ENCODE measurements at places on chromosomes 4 and X.

GRCh38 chr4:19941434-19941833 lies 310.3 kb upstream of the SLIT2 start:
- DNase-seq = no peak

DNA sequence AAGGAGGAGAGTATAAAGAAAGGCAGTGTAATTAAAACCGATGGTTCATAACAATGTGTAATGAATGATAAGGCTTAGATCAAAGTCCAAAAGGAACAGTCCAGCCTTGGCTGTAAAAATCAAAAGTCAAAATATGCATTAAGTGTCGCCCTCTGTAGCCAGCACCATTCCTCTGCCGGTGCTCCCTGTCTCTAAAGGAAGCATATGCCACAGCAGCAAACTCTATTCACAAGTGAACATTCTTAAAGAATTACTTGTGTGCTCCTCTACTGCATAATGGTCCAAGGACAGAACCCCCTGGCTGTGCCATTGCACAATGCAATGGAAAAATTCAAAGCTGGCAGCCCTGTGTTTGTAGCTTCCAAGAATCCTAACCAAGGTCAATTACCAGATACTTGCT lies 16.3 kb upstream of the MBNL3 start:
- no peak for DNase-seq

GRCh38 chr4:24880186-24880585 lies 32.7 kb downstream of the CCDC149 start:
- no peak for DNase-seq

GRCh38 chr4:11496351-11496829 lies 67.7 kb upstream of the HS3ST1 start:
- no peak for DNase-seq

DNA sequence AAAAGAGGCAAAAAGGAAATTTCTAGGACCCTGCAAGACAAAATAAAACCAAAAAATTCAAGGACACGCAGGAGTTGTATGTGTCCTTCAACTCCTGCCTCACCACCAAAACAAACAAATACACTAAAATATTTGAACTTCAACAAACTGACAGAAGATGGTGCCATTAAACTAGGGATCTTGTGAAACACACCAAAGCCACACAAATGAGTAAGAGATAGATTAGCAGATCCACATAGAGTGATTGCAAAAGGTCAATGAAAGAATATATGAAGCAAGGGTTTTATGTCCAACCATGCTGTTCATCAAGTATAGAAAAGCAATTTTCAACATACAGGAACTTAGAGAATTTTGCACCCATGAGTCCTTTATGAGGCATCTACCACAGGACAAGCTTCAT lies 40.1 kb upstream of the SCML1 start:
- no peak for DNase-seq

DNA sequence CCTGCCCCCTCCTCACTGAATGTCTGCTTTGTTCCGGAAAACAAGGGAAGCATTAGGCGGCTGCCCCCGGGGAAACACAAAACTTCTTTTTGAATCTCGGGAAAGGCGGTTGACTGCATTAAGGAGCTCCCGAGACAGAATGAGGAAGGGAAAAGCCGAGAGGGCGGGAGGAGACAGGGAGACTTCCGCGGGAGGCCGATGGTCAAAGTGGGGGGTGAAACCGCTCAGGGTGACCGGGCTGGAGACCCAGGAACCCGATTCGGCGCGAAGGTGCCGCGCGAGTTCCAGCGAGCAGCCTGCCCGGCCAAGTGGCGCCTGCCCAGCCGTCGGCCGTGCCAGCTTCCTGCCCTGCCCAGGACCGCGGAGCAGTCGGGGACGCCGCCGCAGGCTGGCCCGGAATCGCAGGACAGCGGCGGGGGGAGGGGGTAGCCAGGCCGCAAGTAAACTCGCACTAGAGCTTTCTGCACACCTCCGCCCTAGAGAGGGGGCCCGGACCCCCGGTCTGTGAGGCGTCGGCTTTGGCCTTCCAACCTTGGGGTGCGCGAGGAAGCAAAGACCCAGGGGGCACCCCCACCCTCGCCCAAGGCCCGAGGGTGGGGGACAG lies 55.1 kb upstream of the BCOR start:
- DNase-seq = no peak

DNA sequence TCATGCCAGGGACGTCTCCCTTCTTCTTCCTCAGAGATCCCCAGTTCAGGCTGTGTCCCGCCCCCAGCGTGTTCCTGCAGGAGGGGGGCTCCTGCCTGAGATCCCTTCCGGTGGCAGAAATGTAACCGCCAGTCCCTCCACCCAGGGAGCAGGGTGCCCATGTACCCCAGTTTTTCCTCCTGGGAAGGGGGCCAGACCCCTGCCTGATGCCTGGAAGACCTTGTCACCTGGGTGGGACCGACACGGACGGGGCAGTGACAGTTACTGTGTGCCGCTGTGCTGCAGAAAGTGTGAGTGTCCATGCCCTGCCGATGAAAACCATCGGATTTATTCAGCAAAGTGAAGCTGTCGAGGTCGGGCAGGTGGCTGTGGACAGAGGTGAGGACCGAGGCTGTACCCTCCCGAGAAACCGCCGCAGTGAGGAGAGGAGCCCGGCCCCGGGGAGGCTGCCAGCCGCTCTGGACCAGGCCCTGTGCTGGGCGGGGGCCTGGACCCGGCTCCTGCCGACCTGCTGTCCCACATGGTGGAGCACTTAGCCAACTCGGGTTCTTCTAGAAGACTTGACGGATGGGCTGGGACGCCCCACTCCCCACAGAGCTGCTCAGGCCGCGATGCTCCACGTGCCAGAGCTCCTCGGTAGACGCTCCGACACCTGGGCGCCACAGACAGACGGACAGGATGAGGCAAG lies 36.7 kb upstream of the HMX1 start:
- DNase-seq = no peak

DNA sequence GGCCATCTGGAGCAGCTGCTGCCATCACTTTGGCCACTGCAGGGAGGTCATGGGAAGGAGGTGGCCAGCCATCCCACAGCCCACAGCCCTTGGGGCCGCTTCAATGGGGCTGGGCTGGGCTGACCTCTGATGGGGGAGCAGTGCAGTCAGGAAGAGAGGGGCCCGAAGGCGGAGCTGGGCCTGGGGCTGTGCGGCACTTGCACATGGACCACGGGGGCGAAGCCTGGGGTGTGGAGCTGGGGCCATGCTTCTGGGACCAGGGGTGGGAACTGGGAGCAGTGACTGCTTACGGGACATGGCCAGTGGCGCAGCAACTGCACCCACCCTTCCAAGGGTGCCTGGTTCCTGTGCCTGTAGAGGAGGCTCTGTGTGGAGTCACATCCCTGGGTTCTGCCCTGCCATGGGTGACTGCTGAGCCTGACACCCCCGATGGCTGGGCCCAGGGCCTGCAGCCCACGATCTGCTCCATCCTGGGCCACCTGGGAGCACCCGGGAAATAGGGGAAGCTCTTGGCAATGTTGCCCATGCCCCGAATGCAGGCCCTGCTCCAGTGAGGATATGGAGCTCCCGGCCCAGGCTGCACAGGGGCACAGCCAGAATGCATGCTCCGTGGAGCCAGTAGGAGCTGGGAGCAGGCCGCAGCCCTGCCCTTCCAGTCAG lies 22.4 kb upstream of the SULT1B1 start:
- no peak for DNase-seq

GRCh38 chr4:19657856-19658255 lies 593.8 kb upstream of the SLIT2 start:
- DNase-seq = no peak

GRCh38 chrX:112851161-112851779 lies 10.6 kb upstream of the AMOT start:
- DNase-seq = no peak

DNA sequence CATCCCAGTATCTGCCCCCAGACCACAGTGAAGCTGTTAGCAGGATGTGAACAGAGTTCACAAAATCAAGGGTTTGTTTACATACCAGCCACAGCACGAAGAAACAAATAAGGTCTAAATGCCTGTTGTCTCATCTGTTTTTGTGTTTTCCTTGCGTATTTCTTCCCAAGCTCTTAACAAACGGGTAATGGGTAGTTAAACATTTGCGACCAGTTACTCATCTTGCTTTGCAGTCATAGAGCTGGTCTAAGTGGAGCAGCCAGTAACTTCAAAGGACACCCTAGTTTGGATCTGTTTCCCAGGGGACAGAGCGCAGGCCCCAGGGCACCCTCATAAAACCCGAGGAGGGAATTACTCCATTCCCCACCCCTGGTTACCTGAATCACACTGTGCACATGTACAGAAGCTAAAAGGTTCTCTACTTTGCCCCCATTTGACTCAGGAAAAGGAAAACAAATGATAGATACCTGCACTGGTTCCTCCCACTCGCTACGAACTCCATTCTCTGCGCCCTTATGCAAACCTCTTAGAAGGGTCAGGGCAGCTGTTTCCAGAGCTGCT lies 68.8 kb downstream of the MAML3 start:
- DNase-seq = no peak

DNA sequence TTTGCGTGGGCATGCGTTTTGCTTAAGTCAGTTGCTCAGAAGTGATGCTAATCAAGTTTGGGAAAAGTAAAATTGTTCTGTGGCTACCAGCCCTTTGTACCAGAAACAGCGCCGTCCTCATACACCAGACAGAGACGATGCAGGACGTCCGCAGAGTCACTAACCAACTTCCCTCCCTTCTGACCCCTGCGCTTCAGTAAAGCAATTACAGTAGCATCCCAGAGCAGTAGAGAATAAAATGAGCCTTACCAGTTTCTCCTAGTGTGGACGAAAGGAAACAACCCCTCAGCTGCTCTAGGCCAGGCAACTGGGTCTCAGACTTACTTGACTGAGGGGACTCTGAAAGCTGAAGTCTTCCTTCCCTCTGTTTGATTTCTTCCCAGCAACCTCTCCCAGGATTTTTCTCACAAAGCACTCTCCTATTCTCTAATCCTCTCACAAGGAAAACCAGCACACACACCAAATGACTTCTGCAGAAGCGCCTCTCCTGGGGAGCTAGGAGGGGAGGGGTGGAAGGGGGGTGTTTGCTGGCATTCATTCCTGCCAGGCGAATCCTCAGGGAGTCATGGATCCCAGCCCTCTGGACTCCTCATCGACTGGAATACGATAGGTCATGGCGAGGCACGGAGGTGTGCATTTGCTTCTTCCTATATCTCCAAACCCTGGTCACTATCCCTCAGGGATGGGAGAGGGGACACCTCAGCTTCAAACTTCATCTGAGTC lies 56.0 kb upstream of the MID1 start:
- no peak for DNase-seq

GRCh38 chr4:2828758-2829181 lies 14.9 kb upstream of the ADD1 start:
- DNase-seq = no peak

- no peak for DNase-seq
These were observed 95.4 kb downstream of the NKX6-1 start for GRCh38 chr4:84403656-84404055.

GRCh38 chr4:142281999-142282398 lies 564.1 kb downstream of the INPP4B start:
- no peak for DNase-seq

DNA sequence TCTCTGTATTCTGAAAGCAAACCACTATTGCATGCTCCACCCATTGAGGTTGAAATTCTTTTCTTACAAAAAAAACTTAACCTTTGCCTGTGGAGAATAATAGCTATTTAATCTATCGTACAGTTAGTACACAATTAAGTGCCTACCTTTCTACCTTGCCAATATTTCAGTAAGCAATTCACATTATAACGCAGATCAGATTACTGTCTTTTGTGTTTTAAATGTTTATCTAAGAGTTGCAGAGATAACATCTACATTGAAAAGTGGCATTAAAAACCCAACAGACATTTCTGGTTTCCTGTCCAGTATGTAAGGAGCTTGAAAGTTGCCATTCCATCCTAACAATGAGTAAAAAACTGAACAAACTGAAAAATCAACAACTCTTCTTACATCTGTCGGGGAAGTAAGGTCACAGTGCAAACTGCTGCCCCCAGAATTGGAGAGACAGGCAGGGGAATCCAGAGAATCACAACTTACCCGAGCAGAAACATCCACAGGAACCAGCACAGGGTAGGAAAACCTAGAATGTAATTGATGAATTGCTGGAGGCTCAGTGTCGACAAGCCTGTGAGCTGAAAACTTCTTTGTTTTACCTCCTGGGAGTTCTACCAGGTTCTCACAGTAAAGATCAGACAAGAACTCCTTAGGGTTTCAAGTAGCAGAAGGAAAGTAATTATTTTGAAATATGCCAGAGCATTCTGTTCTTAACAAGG lies 27.3 kb upstream of the ACSL4 start:
- DNase-seq = no peak

DNA sequence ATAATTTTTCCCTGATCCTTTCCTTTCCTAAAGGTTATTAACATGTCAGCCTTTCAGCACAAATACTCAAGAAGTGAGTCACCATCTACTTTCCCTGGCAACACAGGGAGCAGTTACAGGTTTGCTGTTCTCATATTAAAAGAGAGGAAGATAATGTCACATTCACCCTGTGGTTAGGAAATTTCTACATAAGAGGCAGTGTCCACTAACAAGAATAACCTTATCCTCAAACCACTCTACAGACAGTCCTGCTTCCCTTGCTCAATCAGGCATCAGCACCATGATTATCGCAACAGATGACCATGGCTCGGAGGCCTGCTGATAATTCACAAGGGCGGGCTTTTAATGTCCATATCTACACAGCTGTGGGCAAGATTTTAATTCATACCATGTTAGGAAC lies 30.9 kb downstream of the RNF150 start:
- no peak for DNase-seq

GRCh38 chr4:102335616-102336015 lies 9.7 kb downstream of the SLC39A8 start:
- DNase-seq = peak; percentile 8

DNA sequence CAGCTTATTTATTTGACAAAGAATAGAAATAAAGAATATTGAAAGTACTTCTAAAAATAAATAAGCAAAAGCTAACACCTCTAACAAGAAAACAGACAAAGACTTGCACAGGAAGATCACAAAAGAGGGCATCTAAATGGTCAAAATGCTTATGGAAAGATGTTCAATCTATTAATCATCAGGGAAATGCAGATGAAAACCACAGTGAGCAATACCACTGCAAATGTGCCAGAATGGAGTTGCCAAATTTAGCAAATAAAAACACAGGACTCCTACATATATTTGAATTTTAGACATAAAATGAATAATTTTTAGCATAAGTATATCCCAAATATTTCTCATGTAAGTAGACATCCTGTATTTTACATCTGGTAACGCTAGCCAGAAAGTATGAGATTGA lies 56.1 kb upstream of the HPGD start:
- DNase-seq = no peak

DNA sequence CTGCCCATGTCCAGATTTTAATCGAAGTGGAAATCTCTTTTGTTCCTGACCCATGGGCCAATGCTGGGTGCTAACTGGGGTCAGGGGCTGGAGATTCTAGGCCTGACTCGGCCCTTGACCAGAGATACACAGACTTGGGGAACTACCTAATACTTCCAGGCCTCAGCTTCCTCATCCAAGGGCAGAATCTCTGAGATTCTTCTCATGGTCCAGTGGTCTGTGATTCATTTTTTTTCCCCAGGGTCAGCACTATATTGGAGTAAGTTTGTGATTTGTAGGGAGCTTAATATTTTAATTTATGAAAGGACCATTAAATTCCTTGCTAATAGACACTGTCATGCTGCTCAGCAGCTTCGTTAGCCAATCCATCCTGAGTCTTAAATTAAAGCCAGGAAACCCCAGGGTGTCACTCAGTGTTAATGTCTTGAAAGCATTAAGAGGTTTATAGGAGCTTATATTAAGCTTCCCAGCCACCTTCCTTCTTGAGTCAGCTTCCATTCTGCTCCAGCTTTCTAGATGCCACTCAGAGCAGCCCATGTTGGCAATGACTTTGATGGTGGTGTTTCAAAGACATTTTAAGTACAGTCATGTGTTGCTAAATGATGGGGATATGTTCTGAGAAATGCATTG lies 27.0 kb upstream of the PROM1 start:
- DNase-seq = no peak

- no peak for DNase-seq
These were observed 102.1 kb downstream of the ITIH6 start for GRCh38 chrX:54695816-54696487.

GRCh38 chr4:15653864-15654592 lies 1.1 kb downstream of the FBXL5 start:
- DNase-seq = no peak

Measured in central memory CD4-positive, alpha-beta T cell (primary cell).